ENCODE measurements at places on chromosomes 7 and 10.

GRCh38 chr10:125822878-125823662 is at the start of the genes BCCIP and UROS:
BCCIP (plus strand) TSS chr10:125823546; CDS start chr10:125823558, 12 bp downstream.
UROS (minus strand) TSS chr10:125823258; CDS start chr10:125816499, 6,759 bp downstream.
- peak; percentile 77 for DNase-seq

- no peak for DNase-seq
Observed at GRCh38 chr10:78859769-78860168, 209.0 kb upstream of the ZMIZ1 start.

DNA sequence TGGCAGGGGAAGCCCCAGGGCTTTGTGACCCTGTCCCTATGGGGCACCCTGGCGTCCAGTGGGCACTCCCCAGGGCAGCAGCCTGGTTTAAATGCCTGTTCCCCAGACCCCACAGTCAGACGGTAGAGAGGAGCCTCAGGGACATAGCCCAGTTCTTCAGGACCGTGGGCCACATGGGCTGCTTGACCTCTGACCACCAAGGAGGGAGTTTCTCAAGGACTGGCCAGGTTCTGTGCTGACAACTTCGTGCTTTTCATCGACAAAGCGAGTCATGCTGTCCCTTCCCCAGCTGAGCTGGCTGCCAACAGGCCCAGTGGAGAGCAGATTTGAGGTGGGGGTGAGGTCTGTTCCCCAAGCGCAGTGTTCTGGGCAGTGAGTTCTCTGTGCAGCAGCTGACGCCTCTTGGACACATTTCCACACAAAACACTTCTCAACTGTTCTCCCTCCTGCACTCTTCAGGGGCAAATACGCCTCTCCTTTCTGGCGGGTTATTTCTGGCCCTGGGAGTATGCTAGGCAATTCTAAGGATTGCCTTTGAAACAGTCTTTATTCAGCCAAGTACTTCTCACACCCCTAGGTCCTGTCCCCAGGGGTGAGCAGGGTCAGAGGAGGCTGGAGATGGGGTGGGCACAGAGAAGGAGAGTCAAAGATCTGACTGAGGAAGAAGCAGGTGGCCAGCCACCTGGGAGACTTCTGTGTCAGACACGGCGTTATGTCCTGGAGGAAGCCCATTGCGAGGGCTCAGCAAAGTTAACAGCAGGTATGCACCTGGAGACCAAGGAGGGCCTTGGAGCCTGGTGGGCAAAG is 57.3 kb upstream of the CAMK2B start:
- DNase-seq = no peak

- DNase-seq = no peak
Observed at GRCh38 chr10:129810-130209, 5.4 kb upstream of the ZMYND11 start.

- no peak for DNase-seq
Observed at GRCh38 chr7:105673367-105674084, 92.2 kb upstream of the EFCAB10 start.

GRCh38 chr10:15856328-15857015 is 3.8 kb downstream of the MINDY3 start:
- DNase-seq = no peak

- DNase-seq = no peak
Observed at GRCh38 chr7:47643716-47644400, 61.9 kb upstream of the TNS3 start.

- no peak for DNase-seq
Observed at GRCh38 chr10:11397077-11397965, 214.1 kb downstream of the USP6NL start.

- peak; percentile 94 for DNase-seq
Observed at GRCh38 chr7:46764100-46764936, 817.6 kb downstream of the TNS3 start.
